ENCODE measurements at places on chromosomes 12 and 14. TPM values are rescaled to one million over a fixed set of nuclear protein-coding genes. Genes with fewer than 3 reads are reported as not detected.

Gene ADCY6
- not detected for total RNA-seq

Gene POC1B
- 24.7 TPM for total RNA-seq

Gene AGAP2
- 33.9 TPM for total RNA-seq

Gene CMA1
- 0.56 TPM for total RNA-seq

Gene PPP1R1A
- not detected for total RNA-seq

Gene MFAP5
- not detected for total RNA-seq

Gene TAS2R20
- 2.3 TPM for total RNA-seq

Gene AVPR1A
- total RNA-seq: not detected

Gene CIROP
- total RNA-seq: not detected

Gene SYCP3
- total RNA-seq: 0.35 TPM

Gene AKAP3
- total RNA-seq: 1.2 TPM

Gene HOXC10
- not detected for total RNA-seq

Gene CAPS2
- total RNA-seq: 2.7 TPM

Gene KRT77
- 0.13 TPM for total RNA-seq

Gene ENDOU
- total RNA-seq: not detected

Gene SLC41A2
- total RNA-seq: 2.6 TPM

Gene TAS2R43
- total RNA-seq: 1.6 TPM

Gene HSPB8
- total RNA-seq: not detected

Gene IL26
- total RNA-seq: not detected

Gene SIX4
- not detected for total RNA-seq

Gene BCL7A
- total RNA-seq: 4.1 TPM

Gene RND1
- total RNA-seq: 2.3 TPM

Gene E2F7
- not detected for total RNA-seq

Gene IFNG
- 1.1 TPM for total RNA-seq

Gene OR6S1
- total RNA-seq: not detected

Gene SYNDIG1L
- total RNA-seq: not detected

Gene AHNAK2
- total RNA-seq: not detected

Gene GPR162
- 1.3 TPM for total RNA-seq

Gene KRT86
- not detected for total RNA-seq

Gene LHX5
- not detected for total RNA-seq

Gene SLC39A2
- not detected for total RNA-seq

Gene IAPP
- total RNA-seq: not detected

Gene PIWIL1
- total RNA-seq: not detected

Gene ISM2
- total RNA-seq: not detected

Gene RPGRIP1
- 0.24 TPM for total RNA-seq

Gene LMNTD1
- not detected for total RNA-seq

Gene OTUB2
- 2.5 TPM for total RNA-seq

Gene ARHGAP5
- total RNA-seq: 98.2 TPM

Gene SLCO1B1
- total RNA-seq: not detected

Gene FGF23
- total RNA-seq: not detected

Gene TRAFD1
- total RNA-seq: 83.2 TPM

Gene SLC25A47
- not detected for total RNA-seq

Gene GLT8D2
- total RNA-seq: not detected

Gene FAM181A
- total RNA-seq: not detected

Gene ZC2HC1C
- total RNA-seq: not detected

Gene CAPZA3
- total RNA-seq: not detected

Gene MYF6
- not detected for total RNA-seq

Data from naive thymus-derived CD4-positive, alpha-beta T cell (primary cell).